ENCODE measurements at places on chromosomes 1 and 21.

GRCh38 chr1:2493691-2494322, 17.7 kb downstream of the PLCH2 start:
- DNase-seq = no peak

- no peak for DNase-seq
Observed at GRCh38 chr1:98940722-98941079, 64.0 kb downstream of the PLPPR5 start.

GRCh38 chr1:46301808-46302640, 1.4 kb downstream of the LRRC41 start:
- DNase-seq = peak; percentile 11

- DNase-seq = no peak
Observed at GRCh38 chr1:24709791-24710441, 35.3 kb upstream of the CLIC4 start.

GRCh38 chr1:182723200-182723599, 38.8 kb upstream of the RGS8 start:
- no peak for DNase-seq

DNA sequence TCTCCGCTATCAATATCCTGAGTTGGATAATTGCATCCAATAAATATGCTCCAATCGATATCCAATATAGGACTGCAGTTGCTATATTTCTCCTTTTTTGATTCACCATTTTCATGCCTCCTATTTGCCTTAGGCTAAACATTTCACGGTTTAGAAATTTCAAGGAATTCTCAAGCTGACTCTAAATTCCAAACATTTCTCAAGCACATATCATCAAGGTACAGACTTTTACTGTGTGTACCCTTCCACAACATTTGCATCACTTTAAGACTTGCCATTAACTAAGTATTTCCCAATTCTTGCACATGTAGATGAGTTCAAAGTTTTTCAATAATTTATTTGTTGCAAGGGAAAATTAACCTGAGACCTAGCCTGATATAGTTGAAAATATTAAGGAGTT, 795.2 kb upstream of the TMPRSS15 start:
- DNase-seq = no peak

GRCh38 chr1:201653233-201653632, 114.3 kb downstream of the NAV1 start:
- no peak for DNase-seq

DNA sequence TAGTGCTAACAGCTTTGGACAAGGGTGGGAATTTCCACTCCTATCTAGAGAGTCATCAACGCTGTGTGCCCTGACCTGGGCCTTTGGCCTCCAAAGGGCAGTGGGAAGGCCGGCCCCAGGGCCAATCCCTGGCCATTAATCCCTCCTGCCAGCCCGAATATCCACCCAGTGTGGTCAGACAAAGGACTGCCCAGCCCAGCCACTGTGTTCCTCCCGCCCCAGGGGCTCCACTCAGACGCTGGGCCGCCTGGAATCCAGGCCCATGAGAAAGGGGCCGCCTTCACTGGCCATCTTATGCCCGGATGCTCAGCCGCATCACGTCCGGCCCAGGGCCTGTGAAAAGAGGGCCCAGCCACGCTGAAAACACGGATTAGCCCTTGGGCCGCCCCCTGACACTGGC, 3.6 kb upstream of the FOXE3 start:
- no peak for DNase-seq

- DNase-seq = peak; percentile 27
Observed at GRCh38 chr1:54121482-54122134, 31.2 kb downstream of the CDCP2 start.

GRCh38 chr1:199901341-199901740, 126.2 kb upstream of the NR5A2 start:
- no peak for DNase-seq

DNA sequence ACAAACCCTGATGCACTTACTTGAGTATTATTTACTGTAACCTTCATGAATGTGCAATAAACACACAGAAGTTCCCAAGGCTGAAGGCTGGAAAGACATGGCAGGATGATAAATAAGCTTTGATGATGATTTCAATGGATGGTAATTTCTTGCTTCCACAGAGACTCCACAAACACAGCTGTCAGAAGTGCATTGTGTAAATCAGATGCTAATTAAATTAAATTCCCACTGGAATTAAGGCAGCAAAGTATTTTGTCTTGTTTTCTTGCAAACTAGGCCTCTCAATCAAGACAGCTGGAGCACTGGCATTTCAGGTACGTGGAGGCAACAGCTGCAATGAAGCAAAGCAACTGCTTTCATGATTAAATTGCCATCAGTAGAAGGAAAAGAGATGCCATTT, 24.1 kb downstream of the FAM177B start:
- no peak for DNase-seq

DNA sequence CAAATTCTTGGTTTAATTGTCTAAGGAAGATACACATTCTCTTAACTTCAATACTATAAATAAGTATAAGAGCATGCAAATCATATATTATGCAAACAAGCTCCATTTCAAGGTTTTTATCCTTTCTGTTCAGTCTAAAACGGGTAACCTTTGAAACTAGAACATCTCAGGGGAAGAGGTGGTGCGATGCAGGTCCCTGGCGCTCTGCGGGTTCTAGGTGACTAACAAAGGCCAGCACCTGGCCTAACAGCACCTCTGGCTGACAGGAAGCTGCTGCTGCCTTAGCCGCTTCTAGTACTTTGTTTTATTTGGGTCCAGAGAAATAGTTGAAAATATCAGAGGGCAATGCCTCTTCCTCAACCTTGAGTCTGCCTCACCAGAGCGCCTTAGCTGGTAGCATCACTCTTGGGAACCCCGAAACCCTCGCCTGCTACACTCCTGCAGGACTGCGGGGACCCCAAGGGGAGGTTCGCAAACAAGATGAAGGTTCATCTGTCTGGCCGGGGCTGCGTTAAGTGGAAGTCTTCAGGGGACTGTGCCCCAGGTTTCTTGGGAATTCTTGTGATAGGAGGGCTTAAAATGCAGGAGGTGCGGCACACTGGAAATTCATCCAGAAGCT, 45.5 kb downstream of the PRDM15 start:
- no peak for DNase-seq

DNA sequence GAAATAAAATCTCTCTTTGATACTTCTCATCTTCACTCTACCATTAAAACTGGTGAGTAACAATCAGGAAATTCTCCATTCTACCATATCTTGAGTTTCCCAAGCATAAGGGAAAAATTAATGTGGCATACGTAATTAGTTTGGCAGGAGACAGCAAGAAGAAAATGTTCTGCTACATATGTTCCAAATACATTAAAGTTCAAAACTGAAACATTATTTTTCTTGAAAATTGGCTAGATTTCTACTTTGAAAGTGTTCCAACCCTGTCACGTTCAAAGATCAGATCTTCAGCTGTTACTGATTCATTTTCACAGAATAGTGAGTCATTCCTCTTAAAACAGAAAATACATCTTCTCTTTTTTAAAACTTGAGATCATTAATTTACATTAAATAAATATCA, 48.5 kb downstream of the PIGK start:
- no peak for DNase-seq

DNA sequence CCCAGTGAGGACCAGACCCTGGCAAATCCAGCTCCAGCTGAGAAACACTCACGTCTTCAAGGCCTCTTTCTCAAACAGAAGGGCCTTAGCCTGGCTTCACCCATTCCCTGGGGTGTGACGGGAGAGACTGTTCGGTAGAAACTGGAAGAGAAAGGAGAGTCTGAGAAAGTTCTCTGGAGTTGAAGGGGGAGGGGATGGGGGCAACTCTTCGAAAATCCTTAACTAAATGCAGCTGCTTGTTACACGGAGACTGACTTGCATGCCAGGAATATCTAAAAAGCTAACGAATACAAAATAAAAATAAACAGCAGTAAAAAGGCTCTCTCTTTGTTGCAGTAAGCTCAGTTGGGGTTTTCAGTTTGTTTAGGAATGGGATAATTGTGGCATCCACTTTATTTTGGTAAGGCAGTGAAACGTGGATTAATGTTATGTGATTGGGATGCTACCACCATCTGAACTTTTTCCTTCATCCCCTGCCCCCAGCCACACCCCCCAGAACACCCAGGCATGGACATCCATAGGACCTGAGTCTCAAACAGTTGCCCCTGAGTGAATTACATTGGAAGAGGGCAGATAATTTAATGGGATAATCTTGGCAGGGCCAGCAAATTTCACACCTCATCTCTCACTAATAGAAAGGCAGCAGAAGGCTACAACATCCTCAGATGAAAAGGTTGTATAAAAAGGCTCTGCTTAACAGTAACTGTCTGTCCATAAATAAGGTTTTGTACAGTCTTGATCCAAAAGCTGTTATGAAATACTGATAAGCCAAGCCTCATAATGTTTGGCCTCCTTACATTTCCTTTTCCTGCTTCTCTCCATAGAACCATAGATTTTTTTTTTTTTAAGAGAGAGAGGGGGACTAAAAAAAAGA, 5.8 kb downstream of the ROR1 start:
- DNase-seq = no peak

DNA sequence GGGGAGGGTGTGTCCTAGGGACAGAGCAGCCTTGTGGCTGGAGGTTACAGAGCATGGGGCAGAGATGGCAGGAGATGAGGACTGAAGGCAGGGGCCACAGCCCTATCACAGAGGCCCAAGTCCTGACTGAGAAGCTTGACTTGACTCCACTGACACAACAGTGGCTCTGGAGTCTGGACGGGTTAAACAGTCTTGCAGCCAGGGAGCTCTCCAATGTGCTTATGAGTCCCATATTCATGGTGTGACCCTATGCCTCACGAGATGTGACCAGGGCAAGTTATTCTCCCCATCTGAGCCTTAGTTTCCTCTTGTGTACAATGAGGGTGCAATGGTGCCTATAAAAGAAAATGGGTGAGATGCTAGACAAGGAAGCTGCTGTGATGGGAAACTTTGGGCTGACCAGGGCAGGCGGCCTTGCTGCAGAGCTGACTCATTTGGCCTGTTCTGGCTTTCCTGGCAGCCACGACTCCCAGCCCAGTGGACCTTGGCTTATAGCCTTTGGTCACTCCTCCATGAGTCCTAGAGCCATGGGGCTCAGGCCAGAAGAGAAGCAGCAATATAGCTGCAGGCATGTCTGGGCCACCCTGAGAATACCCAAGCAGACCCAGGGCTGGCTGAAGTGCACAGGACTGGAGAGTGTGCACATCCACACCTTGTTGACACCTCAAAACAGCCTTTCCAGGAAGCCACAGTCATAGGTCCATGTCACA, 2.8 kb upstream of the TTC22 start:
- no peak for DNase-seq

DNA sequence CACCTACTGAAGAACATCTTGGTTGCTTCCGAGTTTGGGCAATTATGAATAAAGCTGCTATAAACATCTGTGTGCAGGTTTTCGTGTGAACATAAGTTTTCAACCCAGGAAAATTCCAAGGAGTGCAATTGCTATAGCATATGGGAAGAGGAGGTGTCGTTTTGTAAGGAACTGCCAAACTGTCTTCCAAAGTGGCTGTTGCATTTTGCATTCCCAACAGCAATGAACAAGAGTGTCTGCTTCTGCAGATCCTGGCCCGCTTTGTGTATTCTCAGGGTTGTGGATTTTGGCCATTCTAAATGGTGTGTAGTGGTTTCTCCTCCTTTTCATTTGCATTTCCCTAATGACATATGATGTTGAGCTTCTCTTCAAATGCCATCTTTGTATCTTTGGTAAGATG, 23.8 kb downstream of the GNG4 start:
- no peak for DNase-seq

DNA sequence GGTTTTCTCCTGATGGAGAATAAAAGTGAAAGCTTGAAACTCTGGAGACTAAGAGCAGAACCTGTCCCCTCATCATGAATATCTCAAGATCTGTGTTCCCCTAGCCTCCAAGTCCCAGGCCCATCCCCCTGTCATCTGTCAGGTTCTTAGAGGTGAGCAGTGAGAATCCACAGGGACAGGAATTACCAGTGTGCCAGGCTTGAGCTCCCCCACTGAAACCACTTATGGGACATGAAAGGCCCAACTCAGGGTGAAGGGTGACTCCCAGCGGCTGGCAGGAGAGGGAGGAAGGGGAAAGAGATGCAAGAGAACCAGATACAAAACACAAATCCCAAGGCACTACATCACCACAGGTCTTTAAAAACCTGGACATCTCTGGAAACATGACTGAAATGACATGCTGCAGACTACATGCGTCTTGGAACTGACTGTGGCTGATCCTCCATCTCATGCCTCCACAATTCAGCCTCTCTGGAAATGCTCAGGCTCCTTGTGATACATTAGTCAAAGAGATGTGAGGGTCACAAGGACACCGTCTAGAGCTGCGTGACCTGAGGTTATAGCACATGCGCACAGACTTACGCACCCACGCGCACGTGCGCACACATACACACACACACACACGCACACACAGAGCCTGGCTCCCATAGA, 6.8 kb upstream of the LY9 start:
- DNase-seq = no peak

- DNase-seq = no peak
Observed at GRCh38 chr1:41860214-41860613, 58.5 kb downstream of the HIVEP3 start.

- no peak for DNase-seq
Observed at GRCh38 chr1:225651872-225652728, 823 bp downstream of the ENAH start.

Measured in stimulated activated CD8-positive, alpha-beta memory T cell treated with anti-CD3 and anti-CD28 coated beads, Interleukin-4, amount 100 ng/mL, for 4 hours (primary cell).